Astrocyte of the spinal cord (primary cell): ENCODE measurements at places on chromosomes 4 and X.

DNA sequence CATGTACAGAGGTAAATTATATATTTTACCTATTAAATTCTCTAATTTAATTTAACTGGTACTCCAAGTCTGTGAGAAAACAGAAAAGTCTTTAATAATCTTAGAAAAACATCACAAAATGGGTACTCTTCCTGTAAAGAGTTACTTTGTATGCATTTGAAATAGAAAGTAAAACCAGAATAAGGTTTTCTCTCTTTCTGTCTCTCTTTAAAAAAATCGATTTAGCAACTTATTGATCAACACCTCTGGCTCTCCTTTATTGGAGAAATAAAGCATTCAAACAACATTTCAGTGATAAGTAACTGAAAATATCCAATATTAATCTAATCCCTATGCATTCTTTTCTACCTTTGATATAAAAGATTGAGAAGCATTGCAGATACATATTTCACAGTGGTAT is 27.4 kb downstream of the ATOH1 start:
- no peak for DNase-seq

DNA sequence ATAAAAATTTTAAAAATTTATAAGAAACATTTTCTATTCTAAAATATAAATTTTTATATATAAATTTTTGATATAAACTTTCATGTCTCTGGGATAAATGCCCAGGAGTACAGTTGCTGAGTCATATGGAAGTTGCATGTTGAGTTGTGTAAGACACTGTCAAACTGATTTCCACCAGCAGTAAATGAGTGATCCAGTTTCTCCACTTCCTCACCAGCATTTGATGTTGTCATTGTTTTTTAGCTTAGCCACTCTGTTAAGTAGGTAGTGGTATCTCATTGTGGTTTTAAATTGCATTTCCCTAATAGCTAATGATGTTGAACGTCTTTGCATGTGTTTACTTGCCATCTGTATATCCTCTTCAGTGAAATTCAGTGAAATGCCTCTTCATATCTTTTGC is 66.5 kb downstream of the MAMLD1 start:
- peak; percentile 14 for DNase-seq

- no peak for DNase-seq
These were observed 24.0 kb downstream of the AFM start for GRCh38 chr4:73505567-73505966.

DNA sequence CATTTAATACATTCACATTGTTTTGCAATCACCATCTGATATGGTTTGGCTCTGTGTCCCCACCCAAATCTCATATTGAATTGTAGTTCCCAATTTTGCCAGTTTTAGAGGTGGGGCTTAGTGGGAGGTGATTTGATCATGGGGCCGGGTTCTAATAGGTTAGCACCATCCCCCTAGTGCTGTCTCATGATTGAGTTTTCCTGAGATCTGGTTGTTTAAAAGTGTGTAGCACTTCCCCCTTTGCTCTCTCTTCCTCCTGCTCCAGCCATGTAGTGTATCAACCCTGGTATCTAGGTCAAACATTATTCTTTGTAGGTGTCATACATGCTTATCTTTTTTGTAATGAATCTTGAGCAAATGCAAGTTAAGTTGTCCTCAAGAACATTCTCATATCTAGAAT is 83.3 kb upstream of the KIT start:
- no peak for DNase-seq

DNA sequence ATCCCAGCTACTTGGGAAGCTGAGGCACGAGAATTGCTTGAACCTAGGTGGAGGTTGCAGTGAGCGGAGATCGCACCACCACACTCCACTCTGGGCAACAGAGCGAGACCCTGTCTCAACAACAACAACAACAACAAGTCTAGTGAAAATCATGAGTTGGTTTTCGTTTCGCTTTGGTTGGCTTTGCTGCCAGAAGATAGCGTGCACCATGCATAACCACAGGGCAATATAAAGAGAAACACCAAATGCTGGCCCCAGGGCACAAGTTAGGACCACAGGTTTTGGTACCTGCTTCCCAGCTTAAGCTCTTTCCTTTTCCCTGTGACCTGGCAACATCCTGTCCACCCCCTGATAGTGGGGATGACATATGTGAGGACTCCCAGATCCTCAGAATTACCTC is 21.5 kb upstream of the HMGB3 start:
- no peak for DNase-seq

DNA sequence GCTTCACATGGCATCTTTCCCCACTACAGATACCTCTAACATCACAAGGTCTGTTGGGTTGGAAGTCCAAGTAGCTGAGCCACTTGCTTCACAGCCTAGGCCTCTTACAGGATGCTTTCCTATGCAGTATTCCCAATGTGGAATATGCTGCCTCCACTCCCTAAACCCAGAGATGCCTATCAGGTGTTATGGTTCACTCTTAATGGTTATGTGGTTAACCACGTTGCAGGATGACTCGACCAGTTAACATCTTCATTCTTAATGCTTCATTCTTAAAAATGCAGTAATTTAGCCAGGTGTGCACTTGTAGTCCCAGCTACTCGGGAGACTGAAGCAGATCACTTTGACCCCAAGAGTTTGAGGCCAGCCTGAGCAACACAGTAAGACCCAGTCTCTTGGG is 24.2 kb downstream of the HAUS3 start:
- DNase-seq: peak; percentile 40

DNA sequence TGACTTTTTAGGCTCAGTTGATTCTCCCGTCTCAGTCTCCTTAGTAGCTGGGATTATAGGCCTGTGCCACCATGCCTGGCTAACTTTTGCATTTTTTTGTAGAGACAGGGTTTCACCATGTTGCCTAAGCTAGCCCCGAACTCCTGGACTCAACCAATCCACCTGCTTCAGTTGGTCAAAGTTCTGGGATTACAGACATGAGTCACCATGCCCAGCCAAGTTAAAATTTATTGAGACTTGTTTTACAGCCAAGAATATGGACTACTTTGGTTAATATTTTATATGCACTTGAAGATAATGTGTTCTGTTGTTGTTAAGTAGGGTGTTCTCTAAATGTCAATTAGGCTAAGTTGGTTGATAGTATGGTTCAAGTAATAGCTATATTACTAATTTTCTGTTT is 58.7 kb downstream of the CYTL1 start:
- DNase-seq: no peak

- DNase-seq: no peak
These were observed 11.3 kb upstream of the LIMCH1 start for GRCh38 chr4:41526628-41527027.

- peak; percentile 32 for DNase-seq
These were observed 141.8 kb downstream of the RASL11B start for GRCh38 chr4:53003959-53004358.

DNA sequence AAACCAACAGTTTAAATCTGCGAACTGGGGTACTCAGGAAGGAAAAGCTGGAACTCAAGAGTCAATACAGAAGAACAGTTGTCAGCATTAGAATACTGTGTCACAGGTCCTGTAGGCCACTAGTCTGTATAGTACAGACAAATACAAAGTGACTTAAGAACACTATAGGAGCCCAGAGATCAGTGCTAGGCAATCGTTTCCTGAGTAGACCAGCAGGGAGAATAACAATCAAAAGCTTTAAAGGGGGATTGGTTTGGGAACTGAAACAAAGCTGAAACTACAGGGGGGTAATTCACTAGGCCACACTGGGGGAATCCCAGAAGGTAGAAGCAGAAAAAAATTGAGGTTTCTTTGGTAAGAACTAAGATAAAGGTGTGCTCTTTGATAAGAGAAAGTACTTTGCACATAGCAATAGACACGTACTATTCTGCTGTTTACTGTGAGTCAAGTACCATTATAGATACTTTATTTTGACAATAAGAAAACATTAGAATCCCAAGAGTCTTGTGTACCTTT is 339.7 kb downstream of the PCDH19 start:
- no peak for DNase-seq

DNA sequence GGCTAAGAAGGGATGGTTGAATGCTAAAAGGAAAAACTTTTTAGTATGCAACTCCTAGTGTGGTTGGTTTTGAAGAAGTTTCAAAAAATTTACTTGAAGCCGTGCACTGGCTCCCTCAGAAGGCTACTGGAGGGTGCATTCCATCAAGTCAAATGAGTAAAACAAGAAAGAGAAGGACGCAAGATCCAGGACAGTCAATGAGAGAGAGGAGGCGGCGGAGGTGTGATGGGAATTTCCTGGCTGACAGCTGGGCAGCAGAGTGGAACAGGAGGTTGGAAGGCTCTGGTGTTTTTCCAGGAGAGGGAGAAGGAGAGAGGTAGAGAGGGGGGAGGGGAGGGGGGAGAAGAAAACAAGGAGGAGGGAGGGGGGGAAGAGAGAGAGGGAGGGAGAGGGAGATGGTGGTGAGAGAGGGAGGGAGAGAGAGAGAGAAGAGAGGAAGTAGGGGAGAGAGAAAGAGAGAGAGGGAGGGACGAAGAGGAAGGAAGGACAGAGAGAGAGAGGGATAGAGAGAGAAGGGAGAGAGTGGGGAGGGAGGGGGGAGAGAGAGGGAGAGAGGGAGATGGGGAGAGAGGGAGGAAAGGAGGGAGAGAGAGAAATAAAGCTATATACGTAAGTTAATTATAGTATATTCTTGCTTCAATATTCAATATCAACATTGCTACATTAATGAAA is 126.4 kb downstream of the SH3KBP1 start:
- DNase-seq: no peak

GRCh38 chr4:108683479-108683878 is 33.1 kb downstream of the OSTC start:
- DNase-seq: peak; percentile 52

DNA sequence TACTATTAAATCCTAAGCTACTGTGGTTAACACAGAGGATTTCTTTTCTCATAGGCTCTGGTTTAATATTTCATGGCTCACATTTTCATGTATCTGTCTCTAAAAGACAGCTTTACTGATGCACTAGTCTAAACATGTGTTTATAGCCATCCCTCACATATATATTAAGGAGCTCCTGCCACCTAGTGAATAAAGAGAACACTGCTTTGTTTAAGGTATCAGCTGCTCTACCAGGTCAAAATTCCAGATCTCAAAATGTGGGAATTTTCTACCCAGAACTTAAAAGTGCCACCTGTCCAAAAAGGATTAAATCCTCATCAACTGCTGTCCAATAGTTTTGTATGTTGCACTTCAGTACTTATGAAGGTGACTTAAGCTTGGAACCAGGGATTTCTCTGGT is 188.5 kb upstream of the TEX13C start:
- no peak for DNase-seq

DNA sequence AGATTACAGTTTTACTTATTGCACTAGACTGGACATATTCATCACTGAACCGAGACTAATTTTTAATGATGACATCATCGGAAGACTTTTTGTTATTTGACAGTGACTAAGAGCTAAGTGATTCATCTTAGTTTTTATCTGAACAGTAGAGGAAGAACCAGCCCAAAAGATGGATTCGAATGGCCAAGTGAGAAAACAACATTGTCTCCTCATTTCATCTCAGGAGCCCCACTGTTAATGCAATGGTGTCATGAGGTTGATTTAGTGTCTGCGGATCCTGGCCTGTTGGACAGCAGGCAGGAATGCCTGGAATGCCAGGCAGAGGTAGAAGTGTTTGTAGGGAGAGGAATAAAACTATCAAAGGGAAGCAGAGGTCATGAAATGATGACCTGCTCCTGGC is 37.8 kb upstream of the HPF1 start:
- DNase-seq: peak; percentile 23

DNA sequence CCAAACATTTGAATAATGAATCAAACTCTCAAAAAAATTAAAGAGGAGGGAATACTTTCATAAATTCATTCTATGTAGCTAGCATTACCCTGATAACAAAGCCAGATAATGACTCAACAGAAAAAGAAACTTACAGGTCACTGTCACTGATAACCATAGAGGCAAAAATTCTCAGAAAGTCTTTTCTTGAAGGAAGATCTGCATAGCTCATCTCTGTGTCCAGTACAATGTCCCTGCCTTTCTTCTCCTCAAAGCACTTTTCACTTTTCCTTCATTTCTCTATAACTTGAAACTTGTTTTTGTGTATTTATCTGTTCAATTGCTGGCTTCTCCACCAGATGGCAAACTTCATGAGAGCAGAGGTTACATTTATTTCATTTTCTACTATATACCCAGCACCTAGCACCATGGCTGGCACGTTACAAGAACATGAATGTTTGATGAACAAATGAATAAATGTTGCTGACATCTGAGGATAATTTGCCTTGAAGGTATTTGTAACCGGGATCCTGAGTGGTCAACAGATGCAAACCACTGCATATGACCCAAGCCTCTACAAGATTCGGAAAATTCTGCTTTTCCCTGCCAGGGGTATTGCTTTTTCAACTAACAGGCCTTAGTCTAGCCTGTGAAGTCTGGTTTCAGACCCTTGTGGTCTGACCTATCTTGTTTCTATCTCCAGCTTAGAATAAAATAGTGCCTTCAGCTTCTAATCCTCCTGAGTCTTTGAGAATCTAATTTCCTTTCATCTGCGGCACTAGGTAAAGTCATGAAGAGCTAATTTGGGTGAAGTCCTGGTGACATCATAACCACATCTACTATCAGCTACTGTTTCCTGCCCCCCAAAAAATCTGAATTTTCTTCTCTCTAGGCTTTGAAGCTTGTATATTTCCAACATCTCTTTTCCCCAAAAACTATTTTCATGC is 52.5 kb upstream of the ANTXR2 start:
- peak; percentile 55 for DNase-seq

DNA sequence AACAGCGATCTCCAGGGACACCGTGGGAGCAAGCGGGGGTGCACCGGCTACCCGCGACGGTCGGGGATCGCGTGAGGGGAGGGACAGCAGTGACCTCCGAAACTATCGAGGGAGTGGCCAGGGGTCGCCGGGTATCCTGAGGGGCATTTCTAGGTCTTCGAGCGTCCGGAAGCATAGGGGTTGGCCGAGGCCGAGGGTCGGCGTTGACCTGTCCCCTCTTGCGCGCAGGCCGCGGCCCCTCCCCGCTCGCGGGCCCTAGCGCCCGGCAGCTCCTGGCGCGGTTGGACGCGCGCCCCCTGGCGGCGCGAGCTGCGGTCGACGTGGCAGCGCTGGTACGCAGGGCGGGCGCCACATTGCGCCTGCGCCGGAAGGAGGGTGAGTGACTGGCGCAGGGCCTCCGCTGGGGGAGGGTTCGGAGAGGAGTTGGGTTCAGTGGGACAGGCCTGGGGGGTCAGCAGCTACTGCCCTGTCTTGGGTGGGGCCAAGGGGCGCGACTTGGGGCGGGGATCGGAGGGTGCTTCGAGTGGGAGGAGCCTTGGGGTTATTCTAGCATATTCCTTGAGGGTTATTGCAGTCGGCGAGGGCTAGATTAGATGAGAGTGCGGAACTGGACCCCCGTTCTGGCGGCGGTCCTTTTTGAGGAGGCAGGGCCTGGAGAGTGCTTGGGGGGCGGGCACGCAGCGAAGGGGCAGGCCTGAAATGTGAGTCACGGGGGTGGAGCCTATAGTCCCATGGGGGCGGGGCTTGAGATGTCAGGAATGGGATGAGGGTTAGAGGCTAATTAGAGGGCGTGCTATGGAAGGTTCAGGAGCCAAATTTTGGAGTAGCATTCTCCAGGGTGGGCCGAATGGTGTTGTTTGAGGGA is 1.2 kb downstream of the MAGIX start:
- DNase-seq: peak; percentile 76

GRCh38 chrX:24231131-24231540 is 81.6 kb downstream of the ZFX start:
- peak; percentile 83 for DNase-seq
